ENCODE measurements at places on chromosomes 16 and 17.

DNA sequence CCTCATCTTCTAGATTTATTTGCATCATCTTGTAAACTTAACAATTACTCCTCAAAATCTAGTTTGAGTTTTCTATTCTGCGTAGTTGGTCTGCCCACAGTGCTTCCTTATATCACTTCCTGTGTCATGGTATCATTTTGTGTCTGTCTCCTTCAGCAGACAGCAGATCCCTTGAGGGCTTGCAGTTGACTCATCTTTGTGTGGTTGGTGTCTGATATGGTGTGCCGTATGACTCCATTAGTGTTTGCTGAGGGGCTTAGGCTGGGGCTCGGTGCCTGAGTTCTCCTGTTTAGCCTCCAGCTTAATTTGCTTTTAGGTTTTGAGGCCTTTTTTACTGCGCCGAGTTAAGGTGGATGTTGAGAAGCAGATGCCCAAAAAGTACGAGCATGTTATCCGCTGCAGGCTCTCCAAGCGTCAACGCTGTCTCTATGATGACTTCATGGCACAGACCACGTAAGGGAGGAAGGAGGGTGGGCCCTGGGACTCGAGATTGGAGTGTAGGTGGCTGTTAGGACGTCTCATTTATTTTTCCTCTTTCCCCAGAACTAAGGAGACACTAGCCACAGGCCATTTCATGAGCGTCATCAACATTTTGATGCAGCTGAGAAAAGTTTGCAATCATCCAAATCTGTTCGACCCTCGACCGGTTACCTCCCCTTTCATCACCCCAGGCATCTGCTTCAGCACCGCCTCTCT lies 16.9 kb downstream of the SRCAP start:
- peak; percentile 84 for DNase-seq

GRCh38 chr16:11302977-11303376 lies 21.8 kb upstream of the PRM1 start:
- DNase-seq: no peak

DNA sequence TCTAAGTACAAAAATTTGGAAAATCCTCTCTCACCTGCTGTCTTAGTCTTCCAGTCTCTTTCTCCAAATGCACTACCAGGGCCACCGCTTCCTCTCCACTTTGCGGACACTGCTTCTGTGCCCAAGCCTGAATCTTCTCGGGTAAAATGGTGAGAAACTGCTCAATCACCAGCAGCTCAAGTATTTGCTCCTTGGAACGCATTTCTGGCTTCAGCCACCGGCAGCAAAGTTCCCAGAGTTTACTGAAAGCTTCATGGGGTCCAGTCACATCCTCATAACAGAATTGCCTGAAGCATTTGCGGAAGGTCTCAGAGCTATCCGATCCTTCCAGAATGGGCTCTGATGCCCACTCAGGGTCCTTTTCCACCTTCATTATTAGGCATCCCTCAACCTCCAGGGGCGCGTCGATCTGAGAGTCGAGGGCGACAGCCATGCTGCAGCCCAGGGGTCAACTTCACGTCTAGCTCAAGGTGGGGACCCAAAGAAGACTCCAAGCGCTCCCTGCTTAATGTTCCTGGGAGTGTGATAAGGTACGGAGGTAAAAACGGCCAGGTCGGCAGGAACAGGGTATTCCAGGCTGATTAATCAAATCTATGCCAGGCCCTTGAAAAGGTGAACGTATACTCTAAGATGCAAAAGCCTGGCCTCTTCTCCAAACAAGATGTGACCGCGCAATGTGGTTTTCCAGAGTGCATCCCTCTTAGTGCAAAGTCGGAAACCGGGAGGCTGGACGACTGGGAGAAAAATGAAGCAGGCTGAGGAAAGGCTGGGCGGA lies 763 bp downstream of the ZKSCAN2 start:
- no peak for DNase-seq

DNA sequence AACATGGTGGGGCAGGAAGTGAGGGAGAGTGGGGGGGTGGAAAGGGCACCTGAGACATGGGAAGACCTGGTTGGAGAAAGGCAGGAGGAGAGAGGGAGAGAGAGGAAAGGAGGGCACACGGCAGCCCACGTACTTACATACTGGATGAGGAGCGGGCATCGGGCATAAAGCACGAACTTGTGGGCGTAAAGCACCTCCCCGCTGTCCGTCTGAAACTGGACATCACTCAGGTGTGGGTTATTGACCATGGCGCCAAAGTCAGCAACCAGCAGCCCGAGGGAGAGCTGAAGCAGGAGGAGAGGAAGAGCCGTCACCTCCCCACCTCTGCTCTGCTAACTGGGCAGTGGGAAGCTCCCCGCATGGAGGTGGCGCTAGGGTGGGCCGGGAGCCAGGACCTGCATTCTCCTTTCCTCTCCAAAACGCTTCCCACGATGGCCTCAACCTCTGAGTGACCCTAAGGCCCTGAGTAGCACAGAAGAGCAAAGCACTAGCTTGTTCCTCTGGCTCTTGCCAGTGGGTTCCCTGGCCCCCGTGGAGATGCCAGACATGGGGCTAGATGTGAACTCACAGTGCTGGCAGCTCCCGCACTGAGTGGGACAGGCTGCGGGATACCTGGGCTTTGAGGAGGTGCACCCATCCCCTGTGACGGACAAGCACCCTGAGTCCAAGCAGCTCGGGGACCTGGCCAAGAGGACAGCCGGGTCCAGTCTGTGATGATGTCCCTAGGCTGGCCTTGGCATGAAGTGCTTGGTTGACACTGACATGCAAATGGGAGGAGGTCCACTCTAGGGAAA lies 16.9 kb downstream of the SLX4 start:
- DNase-seq: no peak

GRCh38 chr17:28573966-28574480 lies 2.7 kb downstream of the ALDOC start:
- no peak for DNase-seq

- DNase-seq: no peak
Measured at GRCh38 chr17:67994817-67995569, 1.3 kb downstream of the C17orf58 start.

- no peak for DNase-seq
Measured at GRCh38 chr16:74480150-74481029, 59.1 kb upstream of the CLEC18B start.

DNA sequence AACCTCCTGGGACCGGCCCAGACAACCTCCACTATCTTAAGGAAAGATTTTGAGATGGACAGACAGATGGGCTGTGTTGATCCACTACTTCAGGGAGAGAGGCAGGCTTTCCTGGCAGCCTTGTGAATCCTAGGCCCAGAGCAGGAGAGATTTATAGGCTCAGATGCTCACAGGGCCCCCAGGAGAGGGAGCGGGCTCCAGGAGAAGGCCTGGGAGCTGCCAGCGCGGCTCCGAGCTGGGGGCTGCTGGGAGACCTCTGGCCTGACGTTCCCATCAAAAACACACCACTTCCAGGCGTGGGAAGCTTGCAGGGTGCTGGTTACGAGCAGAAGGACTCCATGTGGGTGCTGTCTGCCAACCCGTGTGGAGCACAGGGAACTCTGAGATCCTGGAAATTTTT lies 53.2 kb downstream of the MYH11 start:
- DNase-seq: no peak

DNA sequence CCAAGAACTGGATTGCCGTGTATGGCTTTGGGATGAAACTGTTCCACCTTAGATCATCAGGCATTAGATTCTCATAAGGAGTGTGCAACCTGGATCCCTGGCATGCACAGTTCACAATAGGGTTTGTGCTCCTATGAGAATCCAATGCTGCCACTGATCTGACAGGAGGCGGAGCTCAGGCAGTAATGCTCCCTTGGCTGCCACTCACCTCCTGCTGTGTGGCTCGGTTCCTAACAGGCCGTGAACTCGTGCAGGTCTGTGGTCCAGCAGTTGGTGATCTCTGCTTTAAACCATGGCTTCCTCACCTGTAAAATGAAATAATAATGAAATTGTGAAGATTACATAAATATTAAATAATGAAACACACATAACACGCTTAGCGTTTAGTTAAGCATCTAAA lies 45.5 kb upstream of the FBXO47 start:
- DNase-seq: no peak

DNA sequence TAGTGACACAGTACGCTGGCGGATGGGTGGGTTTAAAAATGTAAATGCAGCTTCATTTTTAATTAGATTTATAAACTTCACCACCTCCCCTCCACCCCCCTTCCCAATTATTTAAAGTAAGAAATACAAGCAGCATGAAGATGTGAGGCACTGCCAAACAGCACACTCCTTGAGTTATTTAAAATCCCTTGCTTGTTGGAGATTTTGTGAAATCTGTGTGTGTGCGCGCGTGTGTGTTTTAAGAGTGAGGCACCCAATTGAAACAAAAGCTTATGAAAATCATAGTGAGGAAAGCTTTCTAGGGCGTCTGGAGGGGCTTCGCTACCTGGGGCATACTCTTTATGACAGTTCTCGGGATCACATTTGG lies 219.6 kb upstream of the IRX3 start:
- no peak for DNase-seq

GRCh38 chr17:15194859-15195277 lies 70.3 kb downstream of the PMP22 start:
- DNase-seq: no peak

DNA sequence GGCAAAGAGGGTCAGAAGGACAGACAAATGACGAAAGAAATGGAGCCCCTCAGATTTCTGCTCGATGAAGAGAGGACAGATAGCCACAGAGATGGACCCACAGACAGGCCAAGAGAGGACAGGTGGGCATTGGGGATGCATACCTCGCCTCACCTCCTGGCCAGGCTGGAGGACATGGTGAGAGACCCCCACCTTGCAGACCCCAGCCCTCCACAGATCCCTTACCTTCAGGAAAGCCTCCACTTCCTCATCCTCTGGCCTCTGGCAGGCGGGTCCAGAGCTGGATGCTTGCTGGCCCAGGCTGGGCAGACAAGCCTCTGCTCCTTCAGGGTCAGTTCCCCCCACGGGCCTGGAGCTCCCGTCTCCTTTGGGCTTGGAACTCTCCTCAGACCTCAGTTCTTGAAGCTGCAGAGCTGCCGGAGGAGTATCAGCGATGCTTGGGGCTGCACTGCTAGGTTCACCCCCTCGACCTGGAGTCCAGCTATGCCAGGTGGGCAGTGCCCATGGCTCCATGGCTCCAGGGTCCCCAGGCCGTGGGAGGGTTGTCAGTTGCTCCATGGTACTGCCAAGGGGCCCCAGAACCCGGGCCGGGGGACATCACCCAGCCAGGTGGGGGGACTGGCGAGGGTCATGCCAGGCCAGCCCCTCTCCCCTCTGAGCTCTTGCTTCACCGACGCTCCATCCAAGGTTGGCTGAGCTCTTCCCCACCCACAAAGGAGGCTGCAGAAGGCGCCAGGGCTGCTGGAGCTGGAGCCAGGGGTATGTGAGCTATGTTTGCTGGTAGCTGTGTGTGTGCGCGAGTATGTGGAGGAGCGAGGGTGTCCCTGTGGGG lies 1.0 kb downstream of the TSPOAP1 start:
- DNase-seq: no peak

- DNase-seq: no peak
Measured at GRCh38 chr17:40878044-40878443, 7.0 kb downstream of the KRT20 start.

- DNase-seq: no peak
Measured at GRCh38 chr16:51359141-51359955, 208.3 kb upstream of the SALL1 start.

DNA sequence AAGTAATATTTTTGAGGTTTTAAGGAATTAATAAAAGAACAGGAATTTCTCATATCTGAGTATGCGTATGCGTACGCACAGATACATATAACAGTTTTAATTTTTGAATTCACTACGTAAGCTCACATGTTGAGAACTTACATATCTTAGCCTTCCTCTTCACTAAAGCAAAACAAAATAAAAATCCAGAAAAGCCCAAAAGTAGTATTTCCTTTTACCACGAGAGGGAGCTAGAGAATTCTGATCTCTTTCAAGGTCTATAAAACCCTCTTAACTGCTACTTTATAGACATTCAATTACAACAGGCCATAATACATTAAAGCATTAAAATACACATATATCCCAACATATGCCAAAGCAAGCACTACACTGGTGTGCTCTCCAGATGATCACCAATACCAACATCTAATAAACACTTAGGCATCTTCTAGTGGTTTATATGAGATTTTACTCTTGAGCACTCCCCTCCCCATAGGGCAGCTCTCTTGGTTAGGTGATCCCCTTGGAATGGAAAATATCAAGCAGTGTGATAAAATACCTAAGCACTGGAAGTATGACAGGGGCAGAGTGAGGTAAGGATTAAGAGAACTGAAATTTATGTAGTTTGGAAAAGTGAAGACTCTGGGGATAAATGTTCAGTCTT lies 94.0 kb downstream of the SKAP1 start:
- peak; percentile 68 for DNase-seq

GRCh38 chr17:4369557-4370230 lies 3.2 kb upstream of the UBE2G1 start:
- DNase-seq: no peak

- no peak for DNase-seq
Measured at GRCh38 chr16:84150926-84151325, 5.8 kb downstream of the DNAAF1 start.

- no peak for DNase-seq
Measured at GRCh38 chr16:82646504-82646903, 19.7 kb downstream of the CDH13 start.

GRCh38 chr16:53775821-53776431 lies 72.0 kb downstream of the FTO start:
- DNase-seq: no peak

DNA sequence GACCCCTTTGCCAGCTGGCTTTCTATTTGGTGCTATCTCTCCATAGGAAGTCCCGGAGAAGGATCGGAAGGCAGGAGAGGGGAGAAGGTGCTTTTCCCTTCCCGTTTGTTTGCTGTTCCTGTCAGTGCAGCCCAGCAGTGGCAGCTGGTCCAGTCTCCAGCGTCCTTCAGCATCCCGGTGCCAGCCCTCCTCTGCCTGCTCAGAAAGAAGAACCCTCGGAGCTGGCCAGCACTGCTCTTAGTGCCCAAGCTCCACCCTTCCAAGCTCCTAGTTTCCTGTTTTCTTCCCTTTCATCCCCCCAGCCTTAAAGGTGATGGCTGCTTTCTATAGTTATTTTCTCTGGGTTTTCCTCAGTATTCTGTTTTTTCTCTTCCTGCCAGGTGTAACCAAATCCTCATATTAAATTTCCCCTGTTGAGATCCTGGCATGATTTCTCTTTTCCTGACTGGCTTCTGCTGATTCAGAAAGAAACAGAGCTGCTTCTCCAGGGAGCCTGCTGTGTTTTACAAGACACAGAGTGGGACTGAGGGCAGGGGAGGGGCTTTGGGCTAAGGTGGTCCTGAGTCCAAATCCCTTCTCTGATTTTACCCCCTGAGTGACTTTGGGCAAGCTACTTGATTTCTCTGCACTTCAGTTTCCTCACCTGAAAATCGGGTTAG lies 186.8 kb downstream of the COPRS start:
- no peak for DNase-seq

DNA sequence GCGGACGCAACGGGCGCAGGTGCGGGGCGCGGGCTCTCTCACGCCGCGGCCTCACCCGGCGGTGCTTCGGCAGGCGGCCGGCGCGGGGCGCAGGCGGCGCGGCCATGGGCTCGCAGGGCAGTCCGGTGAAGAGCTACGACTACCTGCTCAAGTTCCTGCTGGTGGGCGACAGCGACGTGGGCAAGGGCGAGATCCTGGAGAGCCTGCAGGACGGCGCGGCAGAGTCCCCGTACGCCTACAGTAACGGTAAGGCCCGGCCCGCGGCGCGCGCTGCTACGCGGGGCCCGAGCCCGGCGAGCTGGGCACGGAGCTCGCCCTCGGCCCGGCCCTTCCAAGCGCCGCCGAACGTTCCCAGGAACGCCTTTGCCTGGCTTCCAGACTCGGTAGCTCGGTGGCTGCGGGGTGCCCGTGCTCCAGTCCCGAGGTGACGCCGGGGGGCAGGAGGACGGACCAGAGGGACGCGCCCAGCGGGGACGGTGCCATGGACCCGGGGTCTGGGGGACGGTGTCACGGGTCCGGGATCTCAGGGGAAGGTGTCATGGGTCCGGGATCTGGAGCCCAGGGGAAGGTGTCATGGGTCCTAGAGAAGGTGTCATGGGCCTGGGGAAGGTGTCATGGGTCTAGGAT lies 435 bp downstream of the RAB40C start:
- DNase-seq: peak; percentile 33
